ENCODE measurements at places on chromosomes 13 and 19.

GRCh38 chr19:18135712-18136584, 17.0 kb upstream of the PIK3R2 start:
- no peaks in the 10 kb centered on the region for H3K36me3 ChIP-seq
- no peaks in the 10 kb centered on the region for H3K27me3 ChIP-seq
- H3K27ac ChIP-seq: no peak overlapping the region
- H3K4me1 ChIP-seq: peaks cover 6% of the 10 kb centered on the region

GRCh38 chr13:48496271-48497161, 36.4 kb downstream of the RCBTB2 start:
- H3K36me3 ChIP-seq: peaks cover 12% of the 10 kb centered on the region
- H3K27me3 ChIP-seq: no peaks in the 10 kb centered on the region
- no peak overlapping the region for H3K4me3 ChIP-seq
- DNase-seq: no peak
- H3K4me1 ChIP-seq: peaks cover 64% of the 10 kb centered on the region

DNA sequence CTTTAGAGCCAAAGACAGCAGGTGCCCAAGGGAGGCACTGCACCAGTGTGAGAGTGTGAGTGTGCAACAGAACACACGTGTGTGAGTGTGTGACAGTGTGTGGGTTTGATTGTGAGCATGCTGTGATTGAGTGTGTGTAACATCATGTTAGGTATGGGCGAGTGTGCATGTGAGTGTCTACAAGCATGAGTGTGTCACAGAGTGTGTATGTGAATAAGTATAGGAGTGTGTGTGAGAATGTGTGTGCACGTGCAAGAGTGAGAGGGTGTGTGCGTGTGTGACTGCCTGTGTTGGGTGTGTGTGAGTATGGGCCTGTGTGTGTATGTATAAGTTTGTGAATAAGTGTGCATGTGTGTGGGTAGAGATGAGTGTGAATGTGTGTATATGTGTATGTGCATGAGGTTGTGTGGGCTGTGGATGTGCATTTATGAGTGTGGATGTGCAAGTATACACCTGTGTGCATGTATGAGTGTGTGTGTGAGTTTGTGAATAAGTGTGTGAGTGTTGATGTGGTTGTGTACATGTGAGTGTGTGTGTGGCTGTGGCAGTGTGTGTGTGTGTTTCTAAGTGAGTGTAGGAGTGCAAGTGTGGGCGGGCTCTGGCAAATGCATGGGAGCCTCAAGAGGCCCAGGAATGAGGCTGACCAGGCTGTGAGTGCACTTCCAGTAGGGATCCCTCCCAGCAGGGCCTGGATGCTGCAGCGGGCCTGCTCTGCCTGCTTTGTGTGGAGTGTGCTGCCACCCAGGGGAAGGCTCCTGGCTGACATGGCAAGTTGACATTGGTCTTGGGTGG, 198.4 kb downstream of the COL4A1 start:
- no peaks in the 10 kb centered on the region for H3K27me3 ChIP-seq
- H3K36me3 ChIP-seq: no peaks in the 10 kb centered on the region
- no peak overlapping the region for H3K4me3 ChIP-seq
- DNase-seq: no peak

DNA sequence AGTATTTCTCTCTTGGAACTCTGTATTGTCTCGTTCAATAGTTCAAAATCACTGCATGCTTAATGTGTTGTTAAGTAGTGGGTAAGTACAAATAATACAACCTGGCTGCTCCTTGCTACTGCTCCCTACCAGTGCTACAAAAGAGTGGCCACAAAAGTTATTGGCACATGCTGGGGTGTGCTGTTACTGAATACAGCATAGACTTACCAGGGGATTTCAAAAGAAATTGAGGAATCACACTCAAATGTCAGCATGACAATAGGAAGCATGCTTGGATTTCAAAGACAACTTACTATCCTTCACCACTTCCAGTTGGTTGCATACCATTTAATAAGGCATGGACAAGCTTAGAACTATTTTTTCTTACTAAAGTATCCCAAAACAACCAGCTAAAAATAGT, 1041.3 kb upstream of the SPRY2 start:
- H3K4me1 ChIP-seq: no peaks in the 10 kb centered on the region
- H3K27me3 ChIP-seq: no peaks in the 10 kb centered on the region
- H3K36me3 ChIP-seq: no peaks in the 10 kb centered on the region
- DNase-seq: no peak
- H3K4me3 ChIP-seq: no peak overlapping the region
- no peak overlapping the region for H3K27ac ChIP-seq

DNA sequence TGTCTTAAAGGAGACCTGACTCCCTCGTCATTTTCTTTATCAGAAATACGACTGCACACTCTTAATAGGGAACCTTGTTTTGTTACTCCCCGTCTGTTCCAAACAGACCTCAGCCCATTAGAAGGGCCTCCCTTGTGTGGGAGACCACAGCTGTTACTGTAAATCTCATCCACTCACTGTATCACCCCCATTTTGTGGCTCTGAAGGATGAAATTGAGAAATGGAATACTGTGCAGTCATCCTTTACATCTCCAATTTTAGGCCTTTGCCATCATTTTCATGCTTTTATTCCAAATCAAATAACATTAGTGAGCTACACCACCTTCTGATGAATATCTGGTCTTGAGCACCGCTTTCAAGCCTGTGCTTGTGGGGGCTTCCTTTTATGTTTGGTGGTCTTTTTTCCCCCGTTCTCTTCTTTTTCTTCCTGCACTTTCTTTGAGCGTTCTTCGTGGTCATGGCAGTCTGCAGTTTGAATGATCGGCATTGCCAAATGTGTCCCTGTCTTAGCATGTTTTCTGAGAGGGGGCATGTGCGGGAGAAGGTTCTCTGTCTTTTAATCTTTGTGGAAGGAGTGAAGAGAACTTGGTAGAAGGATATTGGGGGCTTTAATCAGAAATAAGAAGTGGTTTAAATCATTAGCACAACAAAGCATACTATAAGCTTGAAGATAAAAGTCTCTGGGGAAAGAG, 65.8 kb downstream of the GGACT start:
- H3K27me3 ChIP-seq: no peaks in the 10 kb centered on the region
- H3K4me3 ChIP-seq: no peak overlapping the region
